ENCODE measurements at places on chromosomes 2 and 18.

DNA sequence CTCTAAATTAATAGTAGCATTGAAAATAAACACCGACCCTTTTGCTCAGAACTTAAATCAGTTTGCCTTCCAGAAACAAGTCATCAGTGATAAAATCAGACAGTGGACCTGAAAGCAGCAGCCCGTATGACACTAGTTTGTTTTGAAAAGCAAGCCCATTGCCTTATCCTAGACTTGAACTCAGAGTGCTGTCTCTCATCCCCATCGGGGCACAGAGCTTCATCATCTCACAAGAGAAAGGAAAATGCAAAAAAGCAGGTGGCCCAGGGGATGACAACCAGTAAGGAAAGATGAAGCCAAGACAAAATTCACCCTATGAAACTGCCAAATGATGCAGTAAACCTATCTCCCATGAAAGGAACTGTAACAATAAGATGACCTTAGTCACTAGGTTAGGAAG, 71.2 kb downstream of the CERKL start:
- DNase-seq = no peak

- no peak for DNase-seq
Measured at GRCh38 chr2:128155970-128156369, 65.0 kb downstream of the UGGT1 start.

DNA sequence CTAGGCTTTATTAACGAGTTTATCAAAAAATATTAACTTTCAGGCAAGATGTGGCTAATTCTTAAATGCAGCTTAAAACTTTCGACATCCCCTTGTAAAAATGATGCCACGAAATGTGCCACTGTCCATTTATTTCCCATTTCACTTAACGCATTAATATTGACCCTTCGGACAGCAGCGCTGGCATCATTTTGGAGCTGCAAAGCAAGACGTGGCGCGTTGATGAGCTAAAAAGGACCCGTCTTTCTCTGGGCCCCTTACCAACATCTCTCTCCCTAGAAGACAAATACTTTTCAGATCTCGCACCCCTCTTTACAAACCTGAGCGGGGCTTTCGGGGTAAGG, 367.9 kb downstream of the MTX2 start:
- no peak for DNase-seq

DNA sequence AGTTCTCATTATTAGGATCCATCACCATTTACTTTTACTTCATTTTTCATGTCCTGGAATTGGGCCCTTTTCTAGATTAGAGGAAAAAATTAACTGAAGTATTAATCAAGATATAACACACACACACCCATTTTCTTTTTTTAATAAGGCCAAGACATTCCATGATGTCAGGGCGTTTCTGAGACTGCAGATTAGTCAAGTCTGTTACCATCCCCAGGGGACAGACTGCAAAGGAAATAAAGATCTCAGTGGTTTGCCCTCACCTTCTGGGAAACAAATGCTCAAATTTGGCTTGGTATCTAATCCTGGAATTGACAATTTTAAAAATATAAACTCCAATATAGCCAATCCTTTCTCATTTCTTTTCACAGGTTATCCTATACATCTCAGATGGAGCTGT, 27.4 kb downstream of the RMP24 start:
- DNase-seq = no peak

DNA sequence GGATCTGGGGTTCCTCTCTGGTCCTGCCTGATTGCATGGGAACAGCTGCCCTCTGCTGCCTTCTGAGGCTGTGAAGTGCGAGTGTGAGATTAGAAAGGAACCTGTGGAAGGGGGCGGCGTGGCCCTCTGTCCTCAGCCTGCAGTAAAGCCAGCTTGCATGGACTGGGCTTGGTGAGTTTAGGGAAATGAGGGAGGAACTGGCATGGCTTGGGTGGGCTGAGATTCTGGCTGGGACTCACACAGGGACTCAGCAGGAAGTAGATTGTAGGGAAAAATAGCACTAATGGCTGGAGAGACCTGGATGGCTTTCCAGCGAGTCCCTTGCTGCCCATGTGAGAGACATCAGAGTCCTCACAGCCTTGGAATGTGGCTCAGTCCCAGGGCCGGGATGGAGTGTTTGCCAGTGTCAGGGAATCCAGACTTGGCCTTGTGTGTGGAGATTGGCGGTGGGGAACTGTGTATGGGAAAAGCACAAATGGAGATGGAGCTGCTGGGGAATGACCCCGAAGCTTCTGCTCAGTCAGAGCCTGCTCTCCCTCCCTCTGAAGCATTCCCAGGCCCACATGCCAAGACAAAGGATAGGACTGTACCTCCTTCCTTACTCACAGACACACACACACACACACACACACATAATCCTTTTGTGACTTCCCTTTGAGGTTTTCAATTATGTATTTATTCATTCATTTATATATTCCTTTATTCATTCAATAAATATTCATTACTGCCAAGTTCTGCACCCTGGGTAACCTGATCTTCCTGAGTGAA, 115.4 kb downstream of the ACAA2 start:
- no peak for DNase-seq

DNA sequence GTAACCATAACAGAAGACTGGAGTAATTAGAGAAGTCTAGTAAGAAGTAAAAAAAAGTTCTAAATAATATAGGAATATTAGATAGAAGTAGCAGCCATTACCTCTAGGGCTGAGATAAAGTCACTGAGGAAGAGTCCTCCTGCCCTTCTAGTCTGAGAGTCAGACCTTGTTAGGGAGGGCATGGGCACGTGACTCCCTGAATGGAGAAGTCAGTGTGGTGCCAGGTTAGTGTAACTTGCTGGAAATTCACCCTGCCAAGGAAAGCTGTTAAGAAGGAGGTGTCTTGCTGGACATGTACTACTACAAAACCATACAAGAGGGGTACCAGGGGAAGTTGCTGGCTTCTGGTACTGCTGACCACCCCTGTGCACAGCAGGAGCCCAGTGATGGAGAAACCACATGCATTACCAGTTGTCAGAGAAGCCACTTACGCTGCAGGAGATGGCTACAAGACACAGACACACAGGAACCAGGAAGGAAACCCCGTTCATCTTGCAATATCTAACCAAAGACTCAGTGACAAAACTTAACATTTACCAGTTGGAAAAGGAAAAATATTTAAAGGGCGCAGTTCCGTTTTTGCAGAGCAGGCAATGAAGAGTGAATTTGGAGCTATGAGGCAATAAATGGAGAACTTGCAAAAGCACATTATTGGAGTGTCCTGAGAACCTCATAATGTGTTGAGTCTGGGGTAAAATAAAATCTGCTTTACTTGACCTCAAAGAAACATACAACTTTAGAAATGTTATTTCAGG, 77.2 kb upstream of the TLK1 start:
- DNase-seq = no peak

GRCh38 chr2:169452080-169452479, 27.2 kb upstream of the BBS5 start:
- DNase-seq = peak; percentile 53

- DNase-seq = no peak
Measured at GRCh38 chr2:199446996-199447576, 10.7 kb downstream of the SATB2 start.

DNA sequence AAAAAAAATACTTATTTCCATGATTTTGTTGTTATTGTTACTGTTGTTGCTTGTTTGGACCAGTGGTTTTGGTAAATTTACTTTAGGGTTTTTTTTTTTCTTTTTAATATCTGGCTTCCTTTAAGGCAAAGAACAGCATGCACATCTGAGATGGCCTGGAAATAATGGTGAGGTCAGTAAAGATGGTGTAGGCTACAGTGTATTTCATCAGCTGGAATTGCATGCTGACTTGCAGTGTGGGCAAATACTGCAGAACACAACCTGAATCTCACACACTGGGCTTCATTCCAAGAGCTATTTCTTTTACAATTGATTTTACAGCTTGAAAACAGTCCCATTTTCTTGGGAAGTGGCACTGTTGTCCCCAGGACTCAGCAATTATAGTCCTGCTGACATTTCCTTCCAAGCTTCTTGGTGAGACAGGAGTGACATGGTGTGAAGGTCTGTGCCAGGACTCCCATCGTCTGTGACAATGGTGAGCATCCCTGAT, 376.1 kb upstream of the SOX11 start:
- no peak for DNase-seq

DNA sequence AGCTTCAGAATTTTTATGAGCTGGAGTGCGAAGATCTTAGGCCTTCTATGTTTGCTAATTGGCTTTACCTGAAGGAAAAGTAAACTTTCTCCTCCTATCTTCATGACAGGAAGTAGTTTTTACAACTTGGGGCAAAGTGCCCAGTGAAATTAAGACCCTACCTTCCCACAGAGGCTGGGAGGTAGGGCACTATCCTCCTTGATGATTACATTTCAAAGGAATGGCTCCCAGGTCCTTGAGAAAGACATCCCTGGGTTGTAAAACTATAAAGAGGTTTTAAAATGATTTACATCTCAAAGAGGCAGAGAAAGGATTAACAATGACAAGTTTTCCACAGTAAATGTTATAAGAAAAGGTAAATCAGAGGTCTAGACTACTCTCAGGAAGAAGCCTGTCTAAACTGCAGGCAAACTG, 155.8 kb downstream of the CDH7 start:
- DNase-seq = no peak

DNA sequence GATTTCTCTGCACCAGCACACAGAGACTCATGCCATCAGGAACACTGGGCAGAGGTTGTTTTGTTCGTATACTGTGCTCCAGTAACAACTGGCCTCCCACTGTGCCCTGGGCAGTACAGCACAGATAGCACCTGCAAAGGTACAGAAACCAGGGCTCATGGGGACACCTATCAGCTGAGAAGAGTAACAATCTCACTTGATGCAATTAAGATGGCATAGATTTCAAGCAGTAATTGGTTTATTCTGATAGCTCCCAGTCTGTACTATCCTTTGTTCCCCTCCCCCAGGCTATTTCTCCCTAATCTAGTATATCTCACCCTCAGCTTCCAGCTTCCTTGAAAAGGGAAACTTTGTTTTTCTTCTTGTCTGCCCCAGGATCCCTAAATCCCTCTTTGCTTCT, 343.9 kb upstream of the MMADHC start:
- DNase-seq = no peak

- no peak for DNase-seq
Measured at GRCh38 chr18:78976765-78977636, 2.6 kb upstream of the SALL3 start.

DNA sequence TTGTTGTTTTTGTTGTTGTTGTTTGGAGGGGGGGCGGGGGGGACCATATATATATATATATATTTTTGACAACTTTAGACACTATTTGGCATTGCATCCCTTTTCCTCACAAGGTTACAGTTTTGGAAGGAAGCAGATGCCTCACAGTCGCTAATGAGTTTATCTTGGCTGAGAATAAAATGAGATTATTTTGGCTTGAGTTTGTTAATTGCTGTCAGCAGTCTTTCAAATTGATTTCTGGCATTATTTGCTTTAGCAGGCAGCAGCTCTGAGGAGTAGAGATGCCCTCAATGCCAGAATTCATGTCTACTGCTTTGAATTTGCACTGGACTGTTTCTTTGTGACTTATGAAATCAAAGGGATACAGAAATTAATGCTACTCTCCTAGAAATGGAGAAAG, 595.2 kb upstream of the HNMT start:
- no peak for DNase-seq

DNA sequence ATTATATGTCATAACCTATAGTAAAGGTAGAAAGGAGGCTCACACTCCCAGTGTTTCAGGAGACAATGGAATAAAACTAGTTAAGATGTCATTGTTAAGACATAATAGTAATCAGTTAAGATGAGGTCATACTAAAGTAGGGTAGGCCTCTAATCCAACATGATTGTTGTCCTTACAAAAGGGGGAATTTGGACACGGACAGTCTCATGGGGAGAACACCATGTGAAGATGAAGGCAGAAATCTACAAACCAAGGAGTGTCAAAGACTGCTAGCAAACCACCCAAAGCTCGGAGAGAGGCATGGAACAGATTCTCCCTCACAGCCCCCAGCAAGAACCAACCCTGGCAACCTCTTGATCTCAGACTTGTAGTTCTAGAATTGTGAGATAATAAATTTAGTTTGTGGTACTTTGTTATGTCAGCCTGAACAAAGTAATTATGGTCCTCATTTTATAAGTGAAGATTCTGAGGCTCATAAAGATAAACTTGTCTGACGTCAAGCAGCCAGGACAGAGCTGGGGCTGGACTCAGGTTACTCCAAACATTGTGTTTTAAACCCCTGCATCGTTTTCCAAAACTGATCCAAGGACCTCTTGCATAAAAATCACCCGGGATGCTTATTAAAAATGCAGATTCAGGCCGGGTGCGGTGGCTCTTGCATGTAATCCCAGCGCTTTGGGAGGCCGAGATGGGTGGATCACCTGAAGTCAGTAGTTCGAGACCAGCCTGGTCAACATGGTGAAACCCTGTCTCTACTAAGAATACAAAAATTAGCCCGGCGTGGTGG, 47.8 kb downstream of the CCDC195 start:
- DNase-seq = no peak

- no peak for DNase-seq
Measured at GRCh38 chr2:144154205-144154604, 365.7 kb downstream of the ZEB2 start.

DNA sequence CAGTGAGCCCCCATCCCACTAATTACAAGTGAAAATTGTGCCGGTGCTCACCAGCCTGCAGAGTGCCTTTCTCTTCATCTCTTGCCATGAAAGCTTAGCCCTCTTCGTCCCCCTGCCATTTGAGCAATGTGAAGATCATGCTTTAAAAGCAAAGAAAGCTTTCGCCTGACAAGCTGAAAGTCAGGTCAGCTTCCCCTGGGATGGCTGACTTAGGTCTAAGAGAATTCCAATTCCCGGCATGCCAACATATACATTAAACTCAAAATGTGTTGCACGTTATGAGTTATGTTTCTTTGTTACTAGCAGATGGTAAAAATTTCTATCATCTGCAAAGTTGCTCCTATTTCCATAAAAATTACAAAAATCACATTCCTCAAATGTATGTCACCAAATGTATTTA, 129.8 kb downstream of the AFF3 start:
- no peak for DNase-seq

DNA sequence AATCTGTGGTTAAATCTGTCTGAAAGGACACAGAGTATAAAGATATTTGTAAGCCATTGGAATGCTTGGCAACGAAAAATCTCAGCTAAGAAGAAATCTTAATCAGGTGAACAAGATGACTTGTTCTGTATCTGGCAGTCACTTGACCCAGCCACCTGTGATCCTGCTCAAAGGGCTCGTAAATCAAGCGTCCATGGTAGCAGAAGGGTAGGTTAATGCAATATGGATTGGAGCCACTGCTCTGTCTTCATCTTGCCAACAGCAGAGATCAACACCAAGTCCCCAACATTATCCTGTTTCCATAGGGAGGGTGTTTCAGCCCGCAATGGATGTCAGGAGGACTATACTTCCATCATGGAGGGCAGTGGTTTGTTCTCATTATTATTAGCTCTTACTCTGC, 378.4 kb downstream of the CDH7 start:
- DNase-seq = no peak

Measured in SW480 (cell line).